M059J (cell line): ENCODE measurements at places on chromosomes 5 and 9.

GRCh38 chr5:54775645-54776044 is 209.7 kb downstream of the ESM1 start:
- no peak for DNase-seq

GRCh38 chr5:38434966-38435705 is 121.3 kb downstream of the LIFR start:
- DNase-seq: no peak

DNA sequence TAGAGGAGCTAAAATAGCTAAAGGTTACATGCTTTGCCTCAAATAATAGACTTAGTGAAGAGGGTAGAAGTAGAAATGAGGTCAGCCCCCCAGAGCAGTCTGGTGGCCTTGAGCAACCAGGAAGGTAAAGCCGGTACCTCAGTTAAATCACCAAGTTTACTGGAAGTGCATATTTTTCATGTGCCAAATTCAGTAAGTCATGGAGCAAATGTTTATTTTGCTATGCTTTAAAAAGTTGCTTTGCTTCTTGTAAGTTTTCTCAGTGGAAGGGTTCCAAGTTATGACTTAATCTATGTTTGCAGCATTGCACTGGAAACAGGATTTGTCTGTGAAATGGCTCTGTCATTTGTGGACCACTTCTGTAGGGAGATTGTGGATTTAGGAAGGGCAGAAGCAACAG is 256.7 kb downstream of the ARRDC3 start:
- DNase-seq: peak; percentile 82

- no peak for DNase-seq
These were observed 53.3 kb downstream of the ANXA1 start for GRCh38 chr9:73204936-73205335.

GRCh38 chr5:175743676-175744210 is 85.9 kb downstream of the HRH2 start:
- peak; percentile 16 for DNase-seq

DNA sequence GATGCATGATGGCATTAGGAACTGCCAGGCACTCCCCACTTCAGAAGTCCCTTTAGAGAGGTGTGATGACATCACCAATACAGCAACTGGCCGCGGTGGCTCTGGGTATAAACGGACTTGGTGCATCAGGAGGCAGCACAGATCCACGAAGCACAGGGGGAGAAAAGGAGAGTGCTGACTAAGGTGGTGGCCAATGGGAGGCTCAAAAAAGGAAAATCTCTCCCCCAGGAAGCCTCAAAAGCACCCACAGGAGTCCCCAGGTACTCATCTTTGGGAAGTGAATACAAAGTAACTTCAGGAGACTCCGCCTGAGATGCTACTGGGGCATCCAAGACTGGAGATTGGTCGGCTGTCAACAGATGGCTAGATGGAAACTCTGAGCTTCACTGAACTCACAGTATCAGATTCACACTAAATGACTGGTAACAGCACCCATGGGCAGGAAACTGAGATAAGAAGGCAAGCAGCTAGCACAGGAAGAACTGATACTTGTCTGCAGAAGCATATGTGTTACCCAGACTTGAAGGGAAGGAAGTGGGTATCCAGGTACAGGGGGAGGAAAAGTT is 7.6 kb downstream of the TTC39B start:
- no peak for DNase-seq
